ENCODE measurements at places on chromosomes 1 and 21.
A peak's percentile ranks its signal among the peaks of the same experiment; 100 is the strongest.

DNA sequence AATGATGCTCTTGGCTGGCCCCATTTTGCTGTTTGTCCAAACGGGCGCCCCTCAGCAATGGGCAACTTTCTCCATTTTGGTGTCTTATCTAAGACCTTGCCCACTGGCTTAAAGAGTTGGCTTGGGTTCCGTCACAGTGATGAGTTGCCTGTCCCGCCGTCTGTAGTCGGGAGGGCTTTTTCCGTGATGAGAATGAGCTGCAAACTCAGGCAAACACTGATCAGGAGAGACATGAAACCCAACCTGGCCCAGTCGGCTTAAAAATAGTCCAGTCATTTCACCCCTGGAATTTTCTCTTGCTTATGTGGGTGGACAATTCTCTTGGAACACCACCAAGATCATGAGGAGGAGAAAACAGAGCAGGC is 79.3 kb downstream of the ST6GALNAC3 start:
- DNase-seq = no peak

GRCh38 chr1:33029209-33029608 is 7.5 kb downstream of the AK2 start:
- no peak for DNase-seq

- no peak for DNase-seq
These were observed 12.1 kb upstream of the NFYC start for GRCh38 chr1:40679165-40679953.

DNA sequence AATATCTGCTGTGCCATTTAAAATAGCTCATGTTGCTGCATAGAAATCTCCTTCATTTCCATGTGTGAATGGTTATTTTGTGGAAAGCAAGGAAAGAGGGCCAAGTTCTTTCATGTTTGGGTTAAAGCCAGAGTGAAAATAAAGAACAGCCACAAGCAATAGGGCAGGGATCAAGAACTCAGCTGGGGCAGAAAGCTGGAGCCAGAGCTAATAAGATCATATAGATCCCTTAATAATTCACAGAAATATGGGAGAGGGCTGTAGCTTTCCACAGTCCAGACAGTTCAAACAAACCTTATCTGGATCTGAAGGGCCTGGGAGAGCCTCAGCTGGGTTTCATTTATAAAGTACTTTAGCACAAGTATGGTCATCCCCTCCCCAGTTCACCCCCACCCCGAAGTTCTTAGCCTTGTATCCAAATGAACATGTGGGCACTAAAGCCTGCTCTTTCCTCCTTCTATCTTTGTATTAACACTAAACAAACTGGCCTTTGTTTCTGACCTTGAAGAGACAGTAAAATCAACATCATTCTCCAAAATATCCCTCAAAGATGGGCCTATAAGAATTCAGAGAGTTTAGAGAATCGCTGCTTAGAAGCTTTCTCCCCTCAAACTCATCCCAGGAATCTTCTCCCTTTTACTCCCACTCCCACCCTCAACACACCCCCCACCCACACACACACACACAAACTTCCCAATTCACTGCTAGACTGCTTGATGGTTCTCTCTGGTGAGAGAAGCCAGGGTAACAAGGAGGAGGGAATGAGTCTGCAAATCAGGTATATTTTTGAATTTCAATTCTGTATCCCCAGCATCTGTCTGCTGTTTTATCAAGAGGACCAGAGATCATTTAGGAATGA is 41.7 kb downstream of the UTP25 start:
- DNase-seq = no peak

DNA sequence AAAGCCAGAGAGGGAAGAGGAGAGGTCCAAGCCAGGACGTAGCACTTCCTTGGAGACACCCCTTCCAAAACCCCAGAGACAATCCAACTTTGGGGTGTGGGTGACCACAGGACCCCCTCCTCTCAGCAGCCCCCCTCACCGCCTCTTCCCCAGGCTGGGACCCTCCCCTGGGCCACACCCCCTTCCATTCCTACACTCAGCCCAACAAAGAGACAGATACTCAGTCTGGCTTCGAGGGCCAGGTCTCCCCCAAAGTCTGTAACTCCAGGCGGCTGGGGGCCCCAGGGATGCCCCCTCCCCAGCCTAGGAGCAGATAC is 1.4 kb downstream of the MEX3A start:
- DNase-seq = no peak

- DNase-seq = no peak
These were observed 186.3 kb upstream of the USP25 start for GRCh38 chr21:15543473-15543872.

GRCh38 chr1:181140398-181140797 is 51.9 kb downstream of the IER5 start:
- DNase-seq = no peak

- no peak for DNase-seq
These were observed 17.1 kb upstream of the EPHA2 start for GRCh38 chr1:16172964-16173446.

DNA sequence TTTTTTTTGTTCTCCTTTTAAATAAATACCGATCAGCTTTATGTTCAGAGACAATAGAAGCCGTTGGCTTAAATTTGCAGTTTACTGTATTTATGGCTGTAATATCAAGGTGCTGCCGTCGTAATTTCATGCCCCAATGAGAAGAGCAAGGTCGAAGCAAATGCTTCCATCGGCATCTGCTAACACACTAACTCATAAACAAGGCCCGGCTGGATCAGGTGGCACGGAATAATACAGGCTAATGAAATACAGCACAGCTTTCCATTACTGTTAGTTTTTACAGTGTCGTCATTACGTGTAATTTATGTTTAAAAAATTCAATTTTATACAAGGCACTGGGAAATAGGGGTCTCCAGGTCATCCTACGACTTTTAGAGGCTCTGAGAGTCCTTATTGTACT is 119.0 kb downstream of the PEX14 start:
- DNase-seq = no peak

- DNase-seq = peak; percentile 11
These were observed 16.8 kb upstream of the STMN1 start for GRCh38 chr1:25922971-25923552.

DNA sequence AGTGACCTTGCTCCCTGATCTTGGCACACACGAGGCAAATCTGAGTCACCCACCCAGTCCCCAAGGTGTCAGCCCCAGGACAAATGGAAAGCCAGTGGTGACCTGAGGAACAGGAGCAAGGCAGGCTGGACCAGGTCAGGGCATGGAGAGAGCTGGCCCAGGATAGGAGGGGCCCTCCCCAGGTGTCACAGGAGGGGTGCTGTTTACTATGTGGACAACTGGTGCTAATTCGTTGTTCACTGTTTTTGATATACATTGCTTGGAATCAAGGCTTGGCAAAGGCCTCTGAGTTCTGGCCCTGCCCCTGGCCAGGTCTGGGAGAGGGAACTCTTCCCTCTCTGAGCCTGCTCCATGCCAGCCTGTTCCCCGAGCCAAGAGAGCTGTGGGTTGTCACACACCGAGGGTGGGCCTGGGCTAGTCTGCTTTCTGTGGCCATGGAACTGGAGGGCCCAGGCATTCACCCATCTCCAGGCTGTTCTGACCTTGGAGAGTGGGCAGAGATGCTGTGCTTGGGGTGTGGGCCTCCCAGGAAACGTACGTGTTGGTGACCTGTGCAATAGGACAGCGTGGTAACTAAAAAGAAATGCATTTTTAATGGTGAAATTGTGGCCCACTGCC is 41.8 kb downstream of the CRYAA start:
- no peak for DNase-seq

- no peak for DNase-seq
These were observed 4.1 kb downstream of the ILDR2 start for GRCh38 chr1:166971252-166971651.

DNA sequence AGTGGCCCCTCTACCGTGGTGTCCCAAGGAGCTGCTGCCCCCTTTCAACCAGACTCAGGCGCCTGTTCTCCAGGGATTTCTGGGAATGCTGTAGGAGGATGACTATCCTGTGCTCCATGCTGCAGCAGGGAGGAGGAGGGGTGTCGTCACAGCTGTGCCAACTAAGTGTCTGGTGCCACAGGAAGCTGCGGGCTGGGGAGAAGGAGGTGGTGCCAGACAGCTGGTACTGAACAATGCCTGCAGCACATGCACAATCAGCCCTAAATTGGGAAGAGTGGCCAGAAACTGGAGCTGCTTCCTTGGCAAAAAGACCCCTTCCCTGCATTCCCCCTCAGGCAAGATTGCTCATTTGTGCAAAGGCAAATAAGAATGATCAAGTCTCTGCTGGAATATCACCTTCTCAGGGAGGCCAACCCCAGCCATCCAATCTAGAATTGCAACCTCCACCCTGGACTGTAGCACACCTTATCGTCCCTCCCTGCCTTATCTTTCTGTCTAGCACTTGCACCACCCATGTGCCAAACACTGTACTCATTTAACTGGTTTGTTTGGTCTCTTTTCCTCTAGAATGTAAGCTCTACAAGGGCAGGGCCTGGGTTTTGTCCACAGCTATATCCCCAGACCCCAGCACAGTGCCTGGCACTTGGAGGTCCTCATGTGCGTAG is 33.3 kb downstream of the LAMB3 start:
- DNase-seq = no peak

DNA sequence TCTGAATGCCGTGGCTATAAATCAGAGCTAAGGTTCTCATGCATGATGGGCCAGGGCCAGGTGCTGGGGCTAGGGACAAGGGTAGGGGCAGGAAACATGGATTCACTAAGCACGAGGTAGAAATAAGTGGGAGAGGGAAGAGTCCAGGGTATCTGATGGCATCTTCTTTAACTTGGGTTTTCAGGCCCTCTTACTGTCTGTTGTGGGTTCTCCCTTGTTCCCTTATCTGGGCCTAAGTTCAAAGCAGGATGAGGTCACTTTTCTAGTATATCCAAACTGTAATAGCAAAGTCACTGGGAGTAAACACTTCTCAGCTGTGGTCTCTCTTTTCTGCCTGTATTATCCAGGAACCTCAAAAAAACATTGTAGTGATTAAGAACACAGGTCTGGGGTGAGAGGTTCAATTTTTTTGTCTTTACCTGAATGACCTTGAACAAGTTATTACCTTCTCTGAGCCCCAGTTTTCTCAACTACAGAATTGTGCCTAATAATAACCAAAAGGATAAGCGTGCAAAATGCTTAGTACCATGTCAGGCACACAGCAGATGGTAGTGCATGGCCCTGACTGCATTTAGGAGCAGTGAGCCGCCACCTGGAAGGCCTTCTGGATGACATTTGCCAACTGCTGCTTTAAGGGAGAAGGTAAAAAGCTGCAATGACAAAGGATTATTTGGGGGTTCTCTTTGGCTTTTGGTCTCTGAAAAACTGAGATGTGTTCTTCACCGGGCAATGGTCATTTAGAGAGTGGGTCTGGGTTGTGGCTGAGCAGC is 53.6 kb upstream of the A3GALT2 start:
- DNase-seq = no peak

DNA sequence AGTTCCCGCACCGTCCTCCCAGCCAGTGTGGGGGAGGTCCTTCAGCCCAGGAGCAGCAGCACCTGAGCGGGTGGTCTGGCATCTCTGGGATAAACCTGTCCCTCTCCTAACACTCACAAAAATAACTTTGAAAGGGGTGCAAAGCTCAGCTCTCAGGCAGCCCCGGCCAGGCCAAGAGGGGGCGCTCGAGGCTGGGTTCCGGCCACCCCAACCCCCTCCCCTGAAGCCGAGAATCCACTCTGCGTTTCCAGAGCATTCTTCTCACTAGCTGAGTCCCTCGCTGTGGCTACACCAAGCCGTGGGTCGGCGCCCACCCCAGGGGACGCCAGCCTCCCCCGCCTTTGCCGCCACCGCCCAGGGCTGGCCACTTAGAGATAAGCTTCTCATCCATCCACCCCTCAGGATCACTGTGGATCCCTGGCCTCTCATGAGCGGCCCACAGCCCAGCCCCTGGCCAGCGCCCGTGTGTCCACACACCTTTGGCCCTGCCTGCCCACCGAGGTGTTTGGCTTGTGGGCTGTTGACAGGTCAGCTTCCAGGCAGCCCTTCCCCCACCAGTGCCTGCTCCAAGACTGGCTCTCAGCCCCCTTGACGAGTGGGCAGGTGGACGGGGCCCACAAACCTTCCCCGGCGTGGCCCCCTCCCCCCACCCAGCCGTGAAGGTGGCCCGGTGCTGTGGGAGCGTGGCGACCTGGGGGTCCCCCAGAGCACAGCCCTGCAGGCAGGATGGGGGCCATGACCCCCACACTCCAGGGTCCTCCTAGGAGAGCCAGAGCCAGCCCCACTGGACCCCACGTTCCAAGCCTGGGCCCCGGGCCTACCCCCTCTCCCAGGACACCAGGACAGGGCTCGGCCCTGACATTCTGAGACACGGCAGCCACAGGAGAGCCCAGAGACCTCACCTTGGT is 1.9 kb downstream of the FTCD start:
- peak; percentile 45 for DNase-seq

Data from CD4-positive, alpha-beta T cell treated with Interleukin-1 beta for 1 hour (primary cell).